ENCODE measurements at places on chromosomes 4 and X. TPM values are rescaled to one million over a fixed set of nuclear protein-coding genes. Genes with fewer than 3 reads are reported as not detected.

DNA sequence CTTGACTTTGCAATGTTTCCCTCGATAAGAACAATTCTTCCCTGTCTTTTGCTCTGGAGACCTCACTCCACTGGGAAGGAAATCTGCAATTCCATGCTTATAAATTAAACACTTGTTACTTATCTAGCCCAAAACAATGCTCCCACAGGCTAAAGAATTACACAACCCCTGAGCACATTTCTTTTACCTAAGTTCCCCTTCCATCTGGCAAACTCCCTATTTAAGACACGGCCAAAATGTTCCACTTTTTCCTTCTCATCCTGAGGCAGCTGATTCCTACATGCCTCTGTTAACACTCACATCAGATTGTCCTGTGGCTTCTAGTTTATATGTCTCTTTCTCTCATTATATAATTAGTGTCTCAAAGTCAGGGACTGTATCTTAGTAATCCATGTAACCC is 211.7 kb downstream of the COX18 start:
- no peak for DNase-seq

CT55 gene
- total RNA-seq: not detected

- peak; percentile 17 for DNase-seq
These were observed 62.6 kb upstream of the ALB start for GRCh38 chr4:73341454-73341853.

NWD2 gene
- not detected for total RNA-seq

DNA sequence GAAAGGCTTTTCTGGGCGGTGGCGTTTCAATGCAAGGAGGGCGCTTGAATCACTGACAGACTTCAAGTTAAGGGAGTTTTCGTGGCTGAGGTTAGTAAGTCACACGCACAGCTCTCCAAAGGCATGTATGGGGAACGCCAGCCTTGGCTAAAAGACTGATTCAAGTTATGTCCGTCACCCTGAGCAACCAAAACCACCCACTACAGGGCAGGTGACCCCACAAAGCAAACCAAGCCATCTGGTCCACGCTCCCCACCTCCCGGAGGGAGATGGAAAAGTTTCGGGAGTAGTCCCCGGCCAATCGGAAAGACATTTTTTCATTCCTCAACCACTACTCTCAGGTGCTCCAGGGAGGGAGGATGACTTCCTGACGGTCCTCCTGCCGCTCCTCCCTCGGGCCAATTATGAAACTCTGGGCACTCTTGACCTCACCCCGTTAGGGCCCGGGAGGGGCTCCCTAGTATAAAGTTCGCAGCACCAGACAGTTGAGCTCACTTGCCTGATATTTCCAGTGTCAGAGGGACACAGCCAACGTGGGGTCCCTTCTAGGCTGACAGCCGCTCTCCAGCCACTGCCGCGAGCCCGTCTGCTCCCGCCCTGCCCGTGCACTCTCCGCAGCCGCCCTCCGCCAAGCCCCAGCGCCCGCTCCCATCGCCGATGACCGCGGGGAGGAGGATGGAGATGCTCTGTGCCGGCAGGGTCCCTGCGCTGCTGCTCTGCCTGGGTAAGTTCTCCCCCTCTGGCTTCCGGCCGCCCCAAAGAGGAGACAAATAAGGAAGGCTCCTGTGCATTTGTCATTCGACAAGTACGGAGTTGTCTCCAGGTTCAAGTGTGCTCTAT is at the start of gene EREG:
TSS of gene EREG (plus strand) at position 494 of the 840 bp plus-strand sequence. CDS start at position 658, 164 bp downstream.
- DNase-seq: peak; percentile 32

- DNase-seq: no peak
These were observed 25.9 kb upstream of the LNX1 start for GRCh38 chr4:53617101-53617680.

GRCh38 chr4:98493296-98493695 is 165.1 kb downstream of the TSPAN5 start:
- DNase-seq: no peak

- no peak for DNase-seq
These were observed 73.6 kb downstream of the CPEB2 start for GRCh38 chr4:15075875-15076274.

- DNase-seq: no peak
These were observed 117.4 kb downstream of the AWAT2 start for GRCh38 chrX:69932323-69932722.

SPATA18 gene
- 0.58 TPM for total RNA-seq
